ENCODE measurements at places on chromosomes 3 and 15. TPM values are rescaled to one million over a fixed set of nuclear protein-coding genes. Genes with fewer than 3 reads are reported as not detected.

The CLN6 gene
- total RNA-seq, result 34.2 TPM

The PSTPIP1 gene
- 155 TPM for total RNA-seq

The RGMA gene
- total RNA-seq, result 0.21 TPM

The ERICH6 gene
- not detected for total RNA-seq

The CHDH gene
- total RNA-seq, result 0.41 TPM

The ANKUB1 gene
- total RNA-seq, result not detected

The HIGD2B gene
- 0.31 TPM for total RNA-seq

The GRM2 gene
- total RNA-seq, result 0.22 TPM

The PARP15 gene
- total RNA-seq, result 11.0 TPM

The LRRC2 gene
- total RNA-seq, result not detected
